ENCODE measurements at places on chromosomes 6 and 20. TPM values are rescaled to one million over a fixed set of nuclear protein-coding genes. Genes with fewer than 3 reads are reported as not detected.

The KHDRBS2 gene
- total RNA-seq = not detected

The EBF4 gene
- 22.0 TPM for total RNA-seq

The STMND1 gene
- total RNA-seq = 2.5 TPM

The C20orf96 gene
- 9.2 TPM for total RNA-seq

The ZSCAN12 gene
- 4.2 TPM for total RNA-seq

The UTRN gene
- total RNA-seq = 397 TPM

The AIF1 gene
- 54.1 TPM for total RNA-seq

The HSPA1L gene
- total RNA-seq = 1.6 TPM

The BACH2 gene
- 6.2 TPM for total RNA-seq

The MCM8 gene
- total RNA-seq = 6.7 TPM

The SNAP25 gene
- 1.6 TPM for total RNA-seq

The ZGPAT gene
- 17.6 TPM for total RNA-seq

The OSTM1 gene
- total RNA-seq = 75.2 TPM

The ARMC12 gene
- total RNA-seq = 0.33 TPM

The TXLNB gene
- total RNA-seq = 2.5 TPM

The ZNF343 gene
- total RNA-seq = 8.8 TPM

The IL17F gene
- total RNA-seq = not detected

The SEMG1 gene
- total RNA-seq = not detected

The SCP2D1 gene
- not detected for total RNA-seq

The HLA-DRB5 gene
- total RNA-seq = 0.32 TPM

The MEP1A gene
- 1.3 TPM for total RNA-seq

The SOBP gene
- total RNA-seq = 7.0 TPM

The ZNF512B gene
- total RNA-seq = 5.8 TPM

The DOK5 gene
- total RNA-seq = 3.4 TPM

The PGK2 gene
- total RNA-seq = not detected

The MTFR2 gene
- 2.7 TPM for total RNA-seq

The NEURL2 gene
- 7.5 TPM for total RNA-seq

The FIG4 gene
- 18.4 TPM for total RNA-seq

The FNDC1 gene
- total RNA-seq = 0.33 TPM

The XKR7 gene
- not detected for total RNA-seq

The GABRR1 gene
- total RNA-seq = not detected

The ANKRD66 gene
- not detected for total RNA-seq

The ULBP1 gene
- under 0.01 TPM for total RNA-seq

The ZNF165 gene
- total RNA-seq = 3.1 TPM

The MCCD1 gene
- total RNA-seq = not detected

The TSBP1 gene
- total RNA-seq = not detected

The OR2H1 gene
- total RNA-seq = not detected

The ADGB gene
- total RNA-seq = not detected

The CST9 gene
- total RNA-seq = not detected

The NKAIN2 gene
- 1.8 TPM for total RNA-seq

The C6orf141 gene
- 25.9 TPM for total RNA-seq

The SLC24A3 gene
- total RNA-seq = 12.3 TPM

The BPIFB1 gene
- total RNA-seq = 1.0 TPM

The BPI gene
- total RNA-seq = not detected

The SLC35A1 gene
- 20.3 TPM for total RNA-seq

The PPP1R16B gene
- 10.8 TPM for total RNA-seq

The MRAP2 gene
- total RNA-seq = 0.33 TPM

The SNPH gene
- 2.3 TPM for total RNA-seq

The HCK gene
- total RNA-seq = 16.0 TPM

The OR2B6 gene
- total RNA-seq = not detected

The AGER gene
- 1.8 TPM for total RNA-seq

The BPIFB3 gene
- total RNA-seq = not detected

The PKHD1 gene
- 0.44 TPM for total RNA-seq

The TRIM31 gene
- 3.3 TPM for total RNA-seq

The TMEM244 gene
- not detected for total RNA-seq

The WFDC2 gene
- not detected for total RNA-seq
